ENCODE measurements at places on chromosomes 7 and 10. TPM values are rescaled to one million over a fixed set of nuclear protein-coding genes. Genes with fewer than 3 reads are reported as not detected.
A peak's percentile ranks its signal among the peaks of the same experiment; 100 is the strongest.

DNA sequence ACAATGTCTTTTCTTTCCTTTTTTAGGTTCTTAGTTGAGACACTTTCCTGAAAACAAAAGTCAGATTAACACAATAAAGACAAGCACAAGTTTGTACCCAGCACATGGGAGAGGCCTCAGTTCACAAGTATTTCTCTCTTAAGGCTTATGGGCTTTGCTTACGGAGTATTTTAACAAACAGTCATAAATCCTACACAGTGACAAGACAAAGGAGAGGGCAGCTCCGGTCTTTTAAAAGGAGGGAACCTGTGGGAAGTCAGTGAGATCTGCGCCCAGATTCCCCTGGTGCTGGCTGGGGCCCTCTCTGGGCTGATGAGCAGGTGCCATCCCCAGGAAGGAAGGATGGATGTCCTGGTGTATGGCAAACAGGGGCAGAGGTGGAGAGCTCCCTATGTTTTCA lies 398.6 kb downstream of the ACTR3B start:
- no peak for DNase-seq

DNA sequence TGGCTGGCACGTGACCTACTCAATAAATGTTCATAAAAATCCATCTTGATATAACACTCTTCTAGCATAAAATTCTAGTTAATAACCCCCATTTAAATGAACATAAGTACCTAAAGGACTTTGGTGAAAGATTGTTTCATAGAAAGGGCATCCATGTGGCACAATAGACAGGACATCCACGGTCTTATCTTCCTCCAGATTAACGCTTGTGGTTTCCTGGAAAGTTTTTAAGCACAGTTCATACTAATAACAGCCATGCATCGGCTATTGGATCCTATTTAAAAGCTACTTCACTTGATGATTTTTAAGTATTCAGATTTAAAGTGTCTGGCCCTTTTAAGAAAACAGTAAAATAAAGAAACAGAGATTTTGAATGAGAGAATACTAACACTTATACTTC lies 288.3 kb downstream of the AHR start:
- no peak for DNase-seq

The HOXA7 gene
- 17.7 TPM for total RNA-seq

- DNase-seq: no peak
Observed at GRCh38 chr7:70393956-70394355, 738.0 kb upstream of the GALNT17 start.

DNA sequence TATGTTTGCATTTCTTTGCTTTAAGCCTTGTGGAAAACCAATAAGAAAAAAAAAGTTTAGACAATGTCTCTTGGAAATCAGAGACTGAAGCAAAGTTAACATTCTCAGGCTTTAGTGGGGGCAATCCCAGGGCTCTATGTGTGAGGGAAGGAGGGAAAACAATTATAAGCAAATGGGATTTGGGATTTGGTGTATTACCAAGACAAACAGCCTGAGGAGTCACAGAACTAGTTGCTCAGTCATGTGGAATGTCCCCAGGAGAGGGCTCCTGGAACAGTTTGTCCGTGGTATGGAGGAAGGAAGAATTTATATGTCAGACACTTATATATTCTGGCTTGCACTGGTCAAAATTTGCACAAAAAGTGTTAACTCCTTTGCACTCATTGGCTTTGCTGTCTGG lies 562.9 kb upstream of the TPK1 start:
- no peak for DNase-seq

GRCh38 chr7:88293866-88294265 lies 12.8 kb downstream of the STEAP4 start:
- DNase-seq: no peak

GRCh38 chr10:1390200-1390599 lies 334.0 kb downstream of the WDR37 start:
- DNase-seq: no peak

The ACTA2 gene
- total RNA-seq: 106 TPM

- no peak for DNase-seq
Observed at GRCh38 chr10:104197364-104197763, 34.8 kb downstream of the CFAP43 start.

The COL17A1 gene
- 0.06 TPM for total RNA-seq

The TSPAN15 gene
- total RNA-seq: 426 TPM

GRCh38 chr7:2897023-2897422 lies 52.9 kb upstream of the GNA12 start:
- no peak for DNase-seq

DNA sequence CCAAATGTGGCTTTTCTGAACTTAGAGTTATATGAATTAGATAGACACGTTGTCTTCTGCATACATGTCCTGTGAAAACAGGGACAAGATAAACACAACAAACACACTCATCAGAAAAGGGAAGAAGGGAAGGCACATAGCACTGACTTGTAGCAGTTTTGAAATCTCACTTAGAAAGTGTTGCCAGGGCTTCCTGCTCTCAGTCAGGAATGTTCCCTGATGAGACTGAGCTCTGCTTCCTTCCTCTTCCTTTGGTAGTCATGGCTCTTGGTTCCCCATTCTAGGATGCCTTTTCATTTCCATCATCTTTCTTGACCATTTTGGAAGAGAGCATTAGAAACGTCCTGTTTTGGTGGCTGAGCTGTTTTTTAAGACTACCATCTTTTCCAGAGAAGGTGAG lies 233.8 kb upstream of the LYZL1 start:
- DNase-seq: no peak

The CLDN12 gene
- 9.5 TPM for total RNA-seq

- no peak for DNase-seq
Observed at GRCh38 chr7:334618-335357, 44.8 kb downstream of the FOXL3 start.

GRCh38 chr10:121369616-121370015 lies 228.6 kb downstream of the FGFR2 start:
- no peak for DNase-seq

DNA sequence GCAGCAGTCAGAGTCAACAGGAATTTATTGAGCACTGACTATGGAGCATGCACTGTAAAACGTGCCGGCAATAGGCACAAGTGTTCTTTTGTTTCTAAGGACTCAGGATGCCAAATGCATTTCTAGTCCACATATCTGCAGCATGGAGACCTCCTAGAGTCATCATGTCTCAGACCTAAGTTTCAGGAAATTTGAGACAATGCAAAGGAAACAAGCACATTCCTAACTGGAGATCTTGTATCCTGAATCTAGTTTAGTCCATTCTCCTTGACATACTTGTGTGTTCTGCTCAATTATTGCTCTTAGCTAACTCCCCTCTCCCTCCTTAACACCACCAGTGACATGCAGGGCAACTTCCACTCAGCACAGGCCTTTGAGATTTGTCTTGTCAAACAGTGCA lies 173.2 kb downstream of the ZNF438 start:
- peak; percentile 93 for DNase-seq

The FXYD4 gene
- not detected for total RNA-seq

- no peak for DNase-seq
Observed at GRCh38 chr10:90167174-90168064, 466.0 kb downstream of the KIF20B start.

DNA sequence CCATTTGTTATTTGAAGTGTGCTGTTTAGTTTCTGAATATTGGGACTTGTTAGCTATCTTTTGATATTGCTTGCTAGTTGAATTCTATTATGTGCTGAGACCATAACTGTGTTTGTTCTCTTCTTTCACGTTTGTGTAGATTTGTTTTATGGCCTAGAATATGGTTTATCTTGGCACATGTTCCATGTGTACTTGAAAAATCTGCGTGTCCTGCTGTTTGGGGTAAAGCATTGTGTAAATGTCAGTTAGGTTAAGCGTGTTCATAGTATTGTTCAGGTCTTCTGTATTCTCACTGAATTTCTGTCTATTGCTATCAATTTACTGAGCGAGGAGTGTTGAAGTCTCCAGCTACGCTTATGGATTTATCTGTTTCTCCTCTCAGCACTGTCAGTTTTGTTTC lies 19.4 kb downstream of the MMP21 start:
- DNase-seq: no peak

DNA sequence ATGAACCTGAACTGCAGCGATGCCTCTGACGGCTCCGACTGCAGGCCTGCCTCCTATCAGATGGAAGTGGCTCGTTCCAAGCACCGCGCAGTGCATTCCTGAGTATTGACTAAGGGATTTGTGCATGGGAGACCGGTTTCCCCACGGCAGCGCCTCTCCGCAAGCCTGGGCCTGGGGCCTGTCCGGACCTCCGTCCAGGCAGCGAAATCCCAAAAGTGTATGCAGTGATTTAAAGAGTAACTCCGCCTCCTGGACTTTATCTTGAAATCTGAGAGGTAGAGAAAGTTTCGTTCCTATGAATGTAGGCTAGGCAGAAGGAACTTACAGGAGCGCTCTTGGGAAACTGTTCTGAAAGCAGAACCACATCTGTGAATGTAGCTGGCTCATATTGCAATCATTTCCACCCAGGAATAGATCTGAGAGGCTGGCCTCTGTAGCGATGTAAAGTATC lies 106.2 kb upstream of the CELF2 start:
- no peak for DNase-seq

DNA sequence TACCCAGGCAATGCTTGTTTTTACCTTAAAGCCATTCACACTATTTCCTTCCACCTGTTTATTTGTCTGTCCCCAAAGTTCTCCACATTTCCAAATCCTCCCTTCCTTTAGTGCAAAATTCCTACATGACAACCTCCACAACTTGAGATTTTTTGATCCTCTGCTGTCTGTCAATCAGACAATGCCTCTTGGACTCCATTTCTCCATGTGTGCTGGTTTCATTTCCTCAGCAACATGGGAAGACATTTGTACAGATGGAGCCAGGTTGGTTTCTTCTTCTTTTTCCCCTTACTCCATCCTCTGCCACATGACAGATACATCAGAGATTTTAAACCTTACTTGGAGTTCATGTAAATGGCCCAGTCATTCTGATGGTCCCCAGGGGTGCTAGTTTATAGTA lies 19.1 kb upstream of the GIMAP2 start:
- DNase-seq: no peak

The EBLN1 gene
- total RNA-seq: not detected

The HPSE2 gene
- not detected for total RNA-seq

The PTPRN2 gene
- total RNA-seq: 13.0 TPM

The HKDC1 gene
- 0.58 TPM for total RNA-seq

The PSD gene
- 0.35 TPM for total RNA-seq

DNA sequence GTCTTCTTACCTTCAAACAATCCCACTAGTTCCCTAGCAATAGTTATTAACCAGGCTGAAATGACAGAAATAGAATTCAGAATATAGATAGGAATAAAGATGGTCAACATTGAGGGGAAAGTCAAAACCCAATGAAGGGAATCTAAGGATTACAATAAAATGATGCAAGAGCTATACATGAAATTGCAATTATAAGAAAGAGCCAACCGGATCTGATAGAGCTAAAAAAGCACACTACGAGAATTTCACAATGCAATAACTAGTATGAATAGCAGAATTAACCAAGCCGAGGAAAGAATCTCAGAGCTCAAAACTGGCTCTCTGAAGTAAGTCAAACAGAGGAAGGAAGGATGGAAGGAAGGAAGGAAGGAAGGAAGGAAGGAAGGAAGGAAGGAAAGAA lies 288.7 kb upstream of the KCND2 start:
- DNase-seq: no peak

- no peak for DNase-seq
Observed at GRCh38 chr10:100327718-100328009, 2.4 kb downstream of the PKD2L1 start.

DNA sequence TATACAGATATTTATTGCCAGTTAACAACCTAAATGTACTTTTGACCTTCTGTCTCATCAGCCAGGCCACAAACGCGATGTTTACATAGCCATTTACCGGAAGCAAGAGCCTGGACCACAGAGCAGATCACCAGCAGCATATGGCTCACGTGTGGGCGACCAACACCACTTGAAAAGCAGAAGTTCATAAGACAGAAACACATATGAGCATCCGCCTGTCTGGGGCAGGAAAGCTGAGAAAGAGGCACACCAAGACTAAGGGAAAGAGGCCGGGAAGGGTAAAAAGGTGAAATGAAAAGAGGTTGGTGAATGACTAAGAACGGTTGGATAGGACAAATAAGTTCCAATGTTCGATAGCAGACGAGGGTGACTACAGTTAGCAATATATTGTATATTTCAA lies 1.3 kb downstream of the ABCB1 start:
- no peak for DNase-seq

The AQP1 gene
- 0.82 TPM for total RNA-seq

DNA sequence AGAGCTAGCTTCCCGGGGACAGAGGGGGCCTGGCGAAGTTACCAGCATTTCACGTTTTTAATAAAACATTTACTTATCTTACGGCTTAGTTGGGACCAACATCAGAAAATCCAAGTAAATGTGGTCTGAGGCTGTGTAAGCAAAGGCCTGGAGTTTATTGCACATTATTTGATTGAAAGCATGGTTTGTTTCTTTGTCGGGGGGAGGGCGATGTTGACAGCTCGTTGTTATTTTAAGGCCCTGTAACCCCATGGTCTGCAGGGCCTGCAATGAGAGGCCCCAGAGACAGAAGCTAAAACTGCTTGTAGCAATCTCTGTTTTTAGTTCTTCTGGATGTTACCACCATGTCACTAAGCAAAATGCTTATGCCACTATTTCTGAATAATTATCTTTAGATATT lies 88.9 kb downstream of the MYOF start:
- DNase-seq: no peak

- no peak for DNase-seq
Observed at GRCh38 chr10:123241391-123242141, 87.4 kb downstream of the BUB3 start.

GRCh38 chr10:26776258-26776657 lies 78.8 kb downstream of the PDSS1 start:
- DNase-seq: no peak

The HMX2 gene
- not detected for total RNA-seq

GRCh38 chr7:24737281-24737680 lies 20.0 kb downstream of the GSDME start:
- DNase-seq: no peak

DNA sequence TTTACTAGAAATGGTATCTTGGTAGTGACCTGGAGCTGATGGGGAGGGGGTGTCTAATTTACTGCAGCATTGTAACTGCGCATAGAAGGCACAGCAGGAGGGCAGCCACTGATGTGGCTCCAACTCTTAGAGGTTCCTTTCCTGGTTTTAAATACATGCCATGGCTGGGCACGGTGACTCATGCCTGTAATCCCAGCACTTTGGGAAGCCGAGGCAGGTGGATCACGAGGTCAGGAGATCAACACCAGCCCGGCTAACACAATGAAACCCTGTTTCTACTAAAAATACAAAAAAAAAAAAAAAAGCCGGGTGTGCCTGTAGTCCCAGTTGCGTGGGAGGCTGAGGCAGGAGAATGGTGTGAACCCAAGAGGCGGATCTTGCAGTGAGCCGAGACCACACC lies 19.2 kb upstream of the SEC61G start:
- no peak for DNase-seq

The AOC1 gene
- not detected for total RNA-seq

All from glomerular endothelial cell (primary cell).